Activated CD4-positive, alpha-beta T cell treated with anti-CD3 and anti-CD28 coated beads, Interleukin-2, amount 50 U/mL, for 24 hours (primary cell): ENCODE measurements at places on chromosomes 6 and 20.

DNA sequence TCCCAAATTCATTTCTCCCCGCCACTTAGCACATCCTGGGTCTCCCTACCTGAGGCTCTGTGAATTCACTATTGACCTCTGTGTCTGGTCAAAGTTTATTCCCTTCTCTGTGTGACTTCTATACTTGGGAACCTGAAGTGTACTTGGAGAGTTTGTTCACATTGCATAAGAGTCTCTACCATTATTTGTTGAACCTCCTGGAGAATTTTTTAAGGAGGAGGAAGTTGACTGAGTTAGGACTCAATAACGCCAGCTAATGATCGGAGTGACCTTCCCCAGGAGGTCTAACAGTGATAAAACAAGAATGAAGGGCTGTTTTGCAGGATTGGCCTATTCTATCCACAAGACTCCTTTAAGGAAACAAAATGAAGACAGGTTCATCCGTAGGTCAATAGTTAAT lies 23.6 kb downstream of the STMND1 start:
- no peak for DNase-seq

GRCh38 chr6:154106251-154106650 lies 67.2 kb downstream of the OPRM1 start:
- DNase-seq, result no peak

DNA sequence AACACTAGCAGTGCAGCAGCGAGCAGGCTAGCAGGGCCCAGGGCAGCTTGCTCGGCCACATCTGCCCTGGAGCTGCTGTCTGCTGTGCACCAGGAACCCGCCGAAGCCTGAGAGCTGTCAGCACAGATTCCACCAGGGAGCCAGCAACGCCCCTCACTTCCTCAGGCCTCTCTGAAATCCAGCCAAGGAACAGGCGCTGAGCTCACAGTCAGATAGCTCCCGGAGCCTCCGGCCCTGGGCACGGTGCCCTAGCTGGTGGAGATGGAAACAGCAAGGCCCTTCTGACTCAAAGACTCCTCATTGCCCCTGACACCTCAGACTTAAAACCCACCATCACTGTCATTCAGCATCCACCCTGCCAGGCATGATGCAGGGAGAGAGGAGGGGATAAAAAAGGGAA lies 839.4 kb downstream of the MAFB start:
- DNase-seq, result no peak

DNA sequence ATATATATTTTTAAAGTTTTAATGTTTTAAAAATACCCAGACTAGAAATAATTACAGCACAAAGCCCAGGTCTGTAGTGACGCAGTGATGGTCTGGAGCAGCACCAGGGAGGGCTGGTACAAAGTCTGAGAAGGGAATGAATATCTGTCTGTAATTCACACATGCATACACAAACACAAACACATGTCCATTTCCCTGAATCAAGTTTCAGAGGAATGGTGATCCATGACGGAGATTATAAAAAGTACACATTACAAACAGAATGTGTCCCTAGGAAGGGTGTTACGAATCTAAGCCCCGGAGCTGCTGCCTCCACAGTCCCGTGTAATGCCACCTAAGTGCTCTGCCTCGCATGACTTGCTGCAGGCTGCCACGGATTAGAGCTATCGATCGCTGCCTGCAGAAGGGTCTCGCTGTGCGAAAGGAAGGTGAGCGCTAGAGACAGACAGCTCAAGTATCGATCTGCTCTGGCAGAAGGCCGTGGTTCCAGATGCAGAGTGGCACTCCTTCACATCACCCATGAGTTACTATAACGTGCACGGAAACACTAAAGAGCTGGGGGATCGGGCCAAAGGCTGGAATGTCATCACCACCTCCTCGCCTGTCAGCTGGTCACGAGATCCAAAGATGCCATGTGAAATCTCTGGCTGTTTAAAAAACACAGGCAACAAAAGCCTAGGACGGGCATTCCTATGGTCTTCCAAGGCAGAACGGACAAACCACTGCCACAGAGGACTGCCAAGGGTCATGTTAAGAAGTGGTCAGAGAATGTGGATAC lies 87.1 kb downstream of the INSM1 start:
- DNase-seq, result no peak

DNA sequence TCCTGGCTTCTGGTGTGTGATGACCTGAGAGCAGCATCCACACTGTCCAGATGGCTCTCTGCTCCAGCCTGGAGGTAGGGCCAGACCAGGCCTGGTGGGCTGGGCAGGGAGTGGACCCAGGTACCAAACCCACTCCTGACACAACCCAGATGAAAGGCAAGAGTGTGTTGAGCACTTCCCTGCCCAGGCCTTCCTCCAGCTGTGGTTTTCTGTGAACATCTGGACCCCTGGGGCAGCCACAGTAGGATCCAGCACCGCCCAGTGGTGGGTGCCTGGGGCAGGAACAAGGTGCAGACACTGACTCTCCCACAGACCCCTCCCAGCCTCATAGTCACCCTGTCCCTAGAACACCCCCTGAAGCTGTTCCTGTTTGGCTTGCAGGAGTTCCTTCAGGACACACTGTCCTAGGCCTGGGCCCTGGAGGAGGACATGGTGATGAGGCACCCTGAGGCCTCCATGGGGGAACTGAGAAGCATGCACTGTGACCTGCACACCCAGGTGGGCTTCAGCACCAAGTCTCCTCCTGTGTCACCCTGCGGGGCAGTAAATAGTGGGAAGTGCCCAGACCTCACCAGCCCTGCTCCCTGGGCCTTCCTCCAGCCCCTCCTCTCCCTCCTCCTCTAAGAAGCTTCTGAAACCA lies 28.7 kb downstream of the UBD start:
- no peak for DNase-seq

GRCh38 chr6:128284128-128284527 lies 236.3 kb downstream of the PTPRK start:
- DNase-seq, result no peak

- no peak for DNase-seq
These were observed 2.7 kb downstream of the HIVEP1 start for GRCh38 chr6:12014873-12015149.

- DNase-seq, result no peak
These were observed 40.7 kb downstream of the MAP3K5 start for GRCh38 chr6:136751522-136751956.

DNA sequence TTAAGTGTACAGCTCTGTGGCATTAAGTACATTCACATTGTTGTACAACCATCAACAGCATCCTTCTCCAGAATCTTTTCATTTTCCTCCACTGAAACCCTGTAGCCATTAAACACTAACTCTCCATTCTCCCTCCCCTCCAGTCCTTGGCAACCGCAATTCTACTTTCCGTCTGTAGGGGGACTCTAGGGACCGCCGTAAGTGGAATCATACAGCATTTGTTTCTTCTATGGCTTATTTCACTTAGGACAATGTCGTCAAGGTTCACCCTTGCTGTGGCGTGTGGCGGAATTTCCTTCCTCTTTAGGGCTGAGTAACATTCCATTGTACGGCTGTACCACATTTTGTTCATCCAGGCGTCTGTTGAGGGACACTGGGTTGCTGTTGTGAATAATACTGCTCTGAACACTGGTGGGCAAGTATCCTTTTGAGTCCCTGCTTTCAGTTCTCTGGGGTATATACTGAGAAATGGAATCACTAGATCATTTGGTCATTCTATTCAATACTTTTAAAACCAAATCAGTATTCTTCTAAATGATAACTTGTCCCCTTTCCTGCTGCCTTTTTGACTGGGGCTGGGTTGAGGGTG lies 50.7 kb downstream of the PPP1R3G start:
- DNase-seq, result peak; percentile 40

DNA sequence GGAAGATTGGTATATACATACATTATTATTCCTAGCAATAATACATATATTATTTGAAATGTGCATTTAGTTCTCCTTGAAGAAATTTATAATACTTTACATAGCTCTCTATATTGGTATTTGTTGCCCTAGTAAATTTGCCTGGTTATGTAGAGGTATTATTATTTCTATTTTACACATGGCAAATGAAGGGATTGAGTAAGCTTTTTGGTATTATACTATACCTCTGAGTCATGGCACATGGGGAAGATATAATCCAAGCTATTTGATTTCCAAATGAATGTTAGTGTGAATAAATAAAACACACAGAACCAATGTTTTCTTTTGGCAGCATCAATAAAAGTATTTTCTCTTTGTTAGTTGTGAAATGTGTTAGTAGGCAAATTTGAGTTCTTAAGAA lies 409.6 kb upstream of the SLC35B3 start:
- no peak for DNase-seq

DNA sequence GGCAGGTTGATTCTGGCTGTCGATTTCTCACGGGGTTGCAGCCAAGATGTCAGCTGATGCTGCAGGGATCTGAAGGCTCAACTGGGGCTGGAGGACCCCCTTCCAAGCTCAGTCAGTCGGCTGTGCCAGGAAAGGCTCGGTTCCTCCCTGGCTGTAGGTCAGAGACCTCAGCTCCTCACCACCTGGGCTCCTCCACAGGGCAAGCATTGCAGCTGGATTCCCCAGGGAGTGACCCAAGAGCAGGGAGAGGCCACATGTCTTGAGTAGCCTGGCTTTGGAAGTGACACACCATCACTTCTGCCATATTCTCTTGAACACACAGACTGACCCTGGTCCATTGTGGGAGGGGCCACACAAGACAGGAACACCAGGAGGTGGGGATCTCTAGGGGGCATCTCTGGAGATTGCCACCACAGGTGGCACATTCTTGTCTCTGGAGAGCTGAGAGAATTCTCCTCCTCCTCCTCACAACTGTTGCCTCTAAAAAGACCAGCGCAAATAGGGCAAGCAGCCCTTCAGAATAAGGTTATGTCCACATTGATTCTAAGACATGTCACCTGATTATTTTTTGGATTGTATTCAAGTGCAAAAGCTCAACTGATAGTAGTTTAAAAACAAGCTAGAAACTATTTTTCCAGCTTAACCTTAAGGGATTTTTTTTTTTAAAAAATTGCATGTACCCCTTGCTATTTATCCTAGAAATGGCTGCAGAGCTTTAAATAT lies 270.5 kb downstream of the NRN1 start:
- DNase-seq, result no peak

DNA sequence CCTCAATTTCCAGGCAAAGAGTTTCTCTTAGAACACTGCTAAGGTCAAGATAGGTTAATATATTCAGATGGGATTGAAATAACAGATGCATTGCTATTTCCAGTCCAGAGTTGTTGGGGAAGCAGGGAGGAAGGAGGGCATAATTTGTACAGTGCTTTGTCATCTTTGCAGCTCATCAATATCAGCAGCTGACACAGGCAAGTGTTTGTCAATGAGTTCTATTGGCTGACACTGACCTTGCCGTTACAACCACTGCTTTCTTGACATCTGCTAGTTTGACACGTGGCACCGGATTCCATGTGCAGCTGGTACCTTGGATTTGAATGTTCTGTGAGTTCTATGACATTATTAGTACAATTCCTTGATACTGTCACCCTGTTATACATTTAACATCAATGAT lies 28.0 kb upstream of the MLIP start:
- DNase-seq, result no peak

GRCh38 chr6:127291495-127291894 lies 24.8 kb downstream of the RNF146 start:
- no peak for DNase-seq

DNA sequence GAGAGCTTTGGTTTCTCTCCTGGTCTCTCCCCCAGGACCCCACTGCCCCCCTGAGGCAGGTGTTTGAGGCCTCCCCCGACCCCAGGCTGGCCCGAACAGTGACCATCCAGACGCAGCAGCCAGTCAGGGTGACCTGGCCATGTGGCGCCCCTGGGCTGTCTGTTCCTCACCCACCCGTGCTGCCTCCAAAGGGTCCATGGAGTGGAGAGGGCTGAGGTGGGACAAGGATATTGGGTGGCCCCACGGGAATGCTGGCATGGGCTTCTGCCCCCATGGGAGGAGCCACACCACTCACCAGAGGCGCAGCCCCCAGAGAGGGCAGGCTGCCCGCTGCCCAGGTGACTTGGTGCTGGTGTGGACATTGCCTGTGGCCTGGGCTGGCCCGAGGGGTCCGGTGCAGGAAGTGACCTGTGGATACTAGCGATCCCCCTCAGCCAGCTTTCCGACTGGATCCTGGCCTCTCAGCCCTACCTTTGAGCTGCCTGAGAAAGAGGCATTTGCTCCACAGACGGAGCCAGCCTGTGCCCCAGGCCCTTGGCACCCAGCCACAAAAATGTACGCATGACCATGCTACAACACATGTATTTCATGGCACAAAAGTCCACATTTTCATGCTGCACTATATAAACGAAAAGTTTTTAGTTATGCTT lies 50.8 kb downstream of the BCAS4 start:
- no peak for DNase-seq

- DNase-seq, result no peak
These were observed at the start of gene SYCP2L for GRCh38 chr6:10886691-10887502. Gene SYCP2L, plus strand, starts transcription at chr6:10887052. Its CDS starts 75 bp downstream, at chr6:10887127.

DNA sequence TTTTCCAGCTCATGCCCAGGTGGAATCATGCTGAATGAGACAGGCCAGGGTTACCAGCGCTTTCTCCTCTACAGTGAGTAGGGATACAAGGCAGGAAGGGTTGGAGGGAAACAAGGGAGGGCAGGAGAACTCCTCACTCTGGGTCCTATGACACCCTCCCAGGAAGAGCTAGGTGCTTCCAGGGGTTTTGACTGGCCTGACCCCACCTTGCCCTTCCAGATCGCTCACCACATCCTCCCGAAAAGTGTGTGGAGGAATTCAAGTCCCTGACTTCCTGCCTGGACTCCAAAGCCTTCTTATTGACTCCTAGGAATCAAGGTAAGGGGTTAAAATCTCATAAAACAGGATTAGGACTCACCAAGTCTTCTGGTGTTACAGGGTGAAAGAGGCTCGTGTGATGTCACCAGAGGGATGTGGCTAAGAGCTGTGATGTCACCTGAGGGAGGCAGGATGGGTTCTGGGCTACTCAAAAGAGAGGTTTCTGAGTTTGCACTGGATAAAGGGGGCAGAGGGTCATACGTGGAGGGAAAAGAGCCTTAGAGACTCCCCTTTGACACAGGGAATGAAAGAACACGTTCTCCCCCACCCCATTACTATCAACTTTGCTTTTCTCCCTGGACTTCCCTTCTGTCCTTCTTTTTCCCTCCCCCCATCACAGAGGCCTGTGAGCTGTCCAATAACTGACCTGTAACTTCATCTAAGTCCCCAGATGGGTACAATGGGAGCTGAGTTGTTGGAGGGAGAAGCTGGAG lies 1.9 kb downstream of the APOM start:
- no peak for DNase-seq

GRCh38 chr6:143775336-143775735 lies 67.8 kb upstream of the LTV1 start:
- no peak for DNase-seq

GRCh38 chr20:24701027-24701426 lies 231.6 kb downstream of the SYNDIG1 start:
- no peak for DNase-seq
